ENCODE measurements at places on chromosomes 4 and X.

DNA sequence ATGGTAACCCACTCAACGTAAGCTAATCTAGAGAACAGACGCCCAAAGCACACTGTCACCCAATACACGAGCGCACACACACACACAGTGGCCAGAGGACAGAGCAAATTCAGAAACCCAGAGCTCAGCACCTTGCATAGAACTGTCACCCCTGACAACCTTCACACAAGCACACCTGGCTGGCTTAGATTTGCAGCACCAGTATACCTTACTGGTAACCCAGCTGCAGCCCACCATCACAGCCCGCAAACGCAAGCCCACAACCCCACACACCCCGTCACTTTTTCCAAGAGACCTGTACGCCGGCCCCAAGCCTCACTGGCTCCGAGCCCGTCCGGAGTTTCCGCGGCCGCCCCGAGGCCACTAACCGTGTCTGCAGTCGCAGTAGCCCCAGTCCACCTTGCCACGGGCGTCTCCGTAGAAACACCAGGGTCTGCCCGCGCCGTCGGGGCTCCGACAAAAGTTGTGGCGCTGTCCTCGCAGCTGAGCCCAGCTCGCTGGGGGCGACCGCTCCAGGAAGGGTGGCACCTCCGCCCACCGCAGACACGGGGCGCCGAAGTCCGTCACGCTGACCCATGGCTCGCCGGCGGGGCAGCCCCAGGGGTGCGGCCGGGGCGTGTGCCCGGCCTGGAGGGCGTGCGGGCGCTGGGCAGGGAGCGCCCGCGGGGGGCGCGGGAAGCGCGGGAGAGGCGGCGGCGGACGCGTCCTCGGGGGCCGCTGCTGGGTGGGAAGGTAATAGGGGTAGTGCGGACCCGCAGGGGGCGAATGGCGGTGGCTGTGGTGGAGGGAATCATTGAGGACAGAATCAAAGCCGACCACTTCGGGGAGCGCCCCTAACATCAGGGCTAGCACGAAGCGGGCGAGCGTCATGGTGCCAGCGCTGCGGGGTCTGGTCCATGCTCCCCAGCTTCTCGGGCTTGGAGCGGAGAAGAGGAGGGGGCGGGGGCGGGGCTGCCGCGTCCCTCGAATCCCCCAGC is 664 bp downstream of the PRSS12 start:
- DNase-seq: peak; percentile 17

DNA sequence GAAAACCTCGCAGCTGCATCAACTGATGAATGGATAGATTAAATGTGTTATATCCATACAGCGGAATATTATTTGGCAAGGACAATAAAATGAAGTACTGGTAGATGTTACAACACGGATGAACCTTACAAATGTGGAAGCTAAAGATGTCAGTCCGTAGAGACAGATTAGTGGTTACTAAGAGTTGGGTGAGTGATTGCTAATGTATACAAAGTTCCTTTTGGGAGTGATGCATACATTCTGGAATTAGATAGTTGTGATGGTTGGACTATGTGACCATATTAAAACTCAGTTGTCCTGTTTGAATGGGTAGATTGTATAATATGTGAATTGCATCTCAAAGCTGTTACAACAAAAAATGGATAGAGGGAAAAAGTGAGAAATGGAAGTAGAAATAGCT is 2.8 kb downstream of the FIP1L1 start:
- DNase-seq: no peak

DNA sequence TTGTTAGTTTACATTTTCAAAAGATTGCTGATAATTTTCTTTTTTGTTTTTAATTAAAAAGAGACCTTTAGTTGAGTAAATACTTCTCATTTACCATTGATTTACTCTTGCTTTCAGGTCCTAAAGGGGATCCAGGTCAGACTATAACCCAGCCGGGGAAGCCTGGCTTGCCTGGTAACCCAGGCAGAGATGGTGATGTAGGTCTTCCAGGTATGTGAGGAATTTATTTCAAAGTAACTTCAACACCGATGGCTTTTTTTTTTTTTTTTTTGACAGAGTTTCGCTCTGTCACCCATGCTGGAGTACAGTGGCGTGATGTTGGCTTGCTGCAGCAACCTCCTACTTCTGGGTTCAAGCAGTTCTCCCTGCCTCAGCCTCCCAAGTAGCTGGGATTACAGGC is 135.1 kb downstream of the IRS4 start:
- DNase-seq: no peak

GRCh38 chr4:156946516-156947424 is 24.8 kb downstream of the PDGFC start:
- no peak for DNase-seq

GRCh38 chr4:151227172-151227571 is 49.8 kb upstream of the PRSS48 start:
- DNase-seq: no peak

DNA sequence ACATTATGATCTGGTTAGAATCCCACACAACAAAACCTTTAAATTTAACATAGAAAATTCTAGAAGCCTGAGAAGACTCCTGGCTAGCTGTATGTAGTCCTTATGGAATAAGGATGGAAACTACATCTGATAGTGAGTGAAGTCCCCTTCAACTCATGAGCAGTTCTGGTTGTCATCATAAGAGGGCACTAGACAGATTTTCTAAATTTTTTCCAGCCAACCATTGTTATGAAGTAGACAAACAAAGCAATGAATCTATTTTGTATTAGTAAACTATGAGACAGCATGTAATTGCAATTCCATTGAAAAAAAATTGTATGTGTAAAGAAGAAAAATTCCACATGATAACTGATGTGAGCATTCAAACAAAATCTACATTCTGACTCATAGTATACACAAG is 35.2 kb downstream of the PWWP3B start:
- no peak for DNase-seq

- DNase-seq: no peak
These were observed 1477.0 kb downstream of the PCDH7 start for GRCh38 chr4:32196950-32197688.

GRCh38 chrX:153953342-153953830 is 8.9 kb upstream of the RENBP start:
- peak; percentile 27 for DNase-seq

GRCh38 chr4:76879731-76880364 is 18.1 kb downstream of the SOWAHB start:
- no peak for DNase-seq

DNA sequence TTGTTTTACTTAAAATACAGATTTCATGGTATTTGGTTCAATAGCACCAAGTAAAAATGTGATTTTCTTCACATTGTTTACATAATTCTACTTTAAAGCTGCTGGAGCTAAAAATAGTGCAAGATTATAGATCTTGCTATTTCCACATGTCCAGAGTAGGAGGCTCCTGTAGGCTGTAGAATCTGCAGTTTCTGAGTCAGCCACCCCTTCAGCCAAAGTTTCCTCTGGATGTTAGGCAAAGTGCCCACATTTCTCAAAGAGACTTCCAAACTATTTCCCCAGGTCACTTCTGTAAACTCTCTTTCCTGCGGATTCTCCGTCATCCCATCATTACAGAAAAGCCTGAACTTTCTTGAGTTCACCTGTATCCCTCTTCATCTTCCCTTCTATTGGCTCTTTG is 342.5 kb upstream of the FSTL5 start:
- no peak for DNase-seq

- DNase-seq: no peak
These were observed 338.5 kb downstream of the SPOCK3 start for GRCh38 chr4:166895771-166896170.

DNA sequence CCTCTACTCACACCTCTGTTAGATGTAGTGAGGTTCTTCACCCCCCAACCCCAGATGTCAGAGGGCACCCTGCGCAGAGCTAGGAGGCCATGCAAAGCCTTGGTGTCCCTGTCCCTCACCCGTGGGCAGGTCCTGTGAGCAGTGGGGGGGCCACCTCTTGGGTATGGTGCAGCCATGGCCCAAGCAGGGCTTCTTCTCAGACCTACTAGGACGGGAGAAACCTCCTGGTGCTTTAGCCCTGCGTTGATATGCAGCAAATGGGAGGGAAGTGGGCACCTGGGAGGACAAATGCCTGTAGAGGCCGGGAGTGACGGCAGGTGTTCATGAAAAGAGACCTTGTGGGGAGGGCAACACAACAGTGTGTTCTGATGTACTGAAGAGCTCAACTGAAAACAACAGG is 38.5 kb upstream of the MSANTD1 start:
- DNase-seq: no peak

DNA sequence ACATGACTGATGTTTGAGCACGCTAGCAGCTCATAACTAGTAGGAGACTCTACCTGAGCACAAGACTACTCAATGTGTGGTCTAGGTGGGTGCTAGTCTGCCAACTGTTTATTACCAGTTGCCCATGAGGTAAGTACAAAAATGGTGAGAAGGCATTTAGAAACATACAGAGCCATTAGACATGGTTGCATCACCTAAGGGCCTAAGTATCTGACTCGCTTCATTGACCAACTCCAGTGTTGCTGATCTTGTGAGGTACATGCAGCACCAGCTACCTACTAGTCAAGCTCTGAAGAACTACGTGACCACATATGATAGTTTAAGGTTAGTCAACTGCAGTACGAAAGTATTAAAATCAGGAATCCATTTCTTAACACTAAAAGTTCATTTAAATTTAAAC is 39.9 kb downstream of the APBB2 start:
- DNase-seq: no peak

DNA sequence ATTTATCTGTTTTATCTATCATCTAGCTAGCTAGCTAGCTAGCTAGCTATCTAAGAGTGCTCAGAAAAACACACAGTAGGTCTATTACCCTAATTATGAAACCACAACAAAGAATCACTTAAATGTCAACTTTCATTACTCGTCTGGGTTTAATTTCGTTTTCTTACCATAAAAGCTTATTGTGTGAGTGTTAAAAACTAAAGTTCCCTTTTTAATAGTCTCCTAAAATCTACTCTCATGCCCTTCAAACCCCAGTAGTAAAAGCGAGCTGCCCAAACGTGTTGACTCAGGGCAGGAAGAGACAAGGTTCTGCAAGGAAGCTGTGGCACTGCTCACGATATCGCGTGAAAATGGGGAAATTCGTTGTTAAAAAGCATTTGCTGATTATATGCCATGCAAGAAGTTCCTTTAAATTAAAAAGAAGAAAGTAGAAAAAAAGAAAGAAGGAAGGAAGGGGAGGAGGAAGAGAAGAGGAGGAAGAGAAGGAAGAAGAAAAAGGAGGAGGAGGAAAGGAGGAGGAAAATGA is 595 bp downstream of the MBNL3 start:
- peak; percentile 23 for DNase-seq

DNA sequence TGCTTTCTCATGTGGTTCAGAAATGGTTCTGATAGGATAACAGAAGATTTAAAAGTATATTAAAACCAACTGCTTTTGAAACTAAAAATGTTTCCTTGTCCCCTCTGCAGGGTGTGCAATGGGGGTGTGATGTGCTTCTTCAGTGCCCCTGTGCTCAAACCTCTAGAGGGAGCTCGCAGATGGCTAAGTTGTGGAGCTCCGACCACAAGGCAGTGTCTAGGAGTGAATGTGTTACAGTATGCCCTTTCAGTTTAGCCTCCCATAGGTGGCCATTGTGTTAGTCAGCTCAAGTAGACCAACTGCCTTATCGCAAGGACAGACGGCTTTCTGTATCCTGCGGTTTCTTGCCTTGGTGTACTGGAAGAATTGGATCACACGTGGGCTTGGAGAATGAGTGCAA is 130.5 kb downstream of the TENT5D start:
- DNase-seq: no peak

DNA sequence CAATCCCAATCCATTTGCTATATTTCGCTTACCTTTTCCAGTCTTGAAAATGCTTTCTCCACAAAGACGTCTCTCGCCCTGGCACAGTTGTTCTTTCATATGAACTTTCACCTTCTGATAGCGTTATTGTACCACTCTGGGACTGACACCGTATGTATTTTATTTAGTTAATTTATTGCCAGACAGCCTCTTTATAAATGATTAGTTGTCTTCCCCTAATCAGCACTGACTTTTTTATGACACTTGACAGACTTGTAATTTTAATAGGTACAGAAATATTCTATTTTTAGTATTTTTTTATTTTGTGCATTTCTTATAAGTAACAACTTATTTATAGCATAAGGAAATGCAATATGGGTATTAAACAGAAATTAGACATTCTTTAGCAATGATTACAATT is at the start of gene GIMD1:
Gene GIMD1, minus strand, starts transcription at position 101 of the 400 bp plus-strand sequence. CDS start 1,343 bp downstream, outside the sequence.
- DNase-seq: no peak
